ENCODE measurements at places on chromosomes 1 and 21. TPM values are rescaled to one million over a fixed set of nuclear protein-coding genes. Genes with fewer than 3 reads are reported as not detected.

GRCh38 chr1:23632479-23633160 is 59.0 kb upstream of the RPL11 start:
- no peak for DNase-seq

- no peak for DNase-seq
Observed at GRCh38 chr1:230857077-230857476, 11.2 kb downstream of the C1orf198 start.

DNA sequence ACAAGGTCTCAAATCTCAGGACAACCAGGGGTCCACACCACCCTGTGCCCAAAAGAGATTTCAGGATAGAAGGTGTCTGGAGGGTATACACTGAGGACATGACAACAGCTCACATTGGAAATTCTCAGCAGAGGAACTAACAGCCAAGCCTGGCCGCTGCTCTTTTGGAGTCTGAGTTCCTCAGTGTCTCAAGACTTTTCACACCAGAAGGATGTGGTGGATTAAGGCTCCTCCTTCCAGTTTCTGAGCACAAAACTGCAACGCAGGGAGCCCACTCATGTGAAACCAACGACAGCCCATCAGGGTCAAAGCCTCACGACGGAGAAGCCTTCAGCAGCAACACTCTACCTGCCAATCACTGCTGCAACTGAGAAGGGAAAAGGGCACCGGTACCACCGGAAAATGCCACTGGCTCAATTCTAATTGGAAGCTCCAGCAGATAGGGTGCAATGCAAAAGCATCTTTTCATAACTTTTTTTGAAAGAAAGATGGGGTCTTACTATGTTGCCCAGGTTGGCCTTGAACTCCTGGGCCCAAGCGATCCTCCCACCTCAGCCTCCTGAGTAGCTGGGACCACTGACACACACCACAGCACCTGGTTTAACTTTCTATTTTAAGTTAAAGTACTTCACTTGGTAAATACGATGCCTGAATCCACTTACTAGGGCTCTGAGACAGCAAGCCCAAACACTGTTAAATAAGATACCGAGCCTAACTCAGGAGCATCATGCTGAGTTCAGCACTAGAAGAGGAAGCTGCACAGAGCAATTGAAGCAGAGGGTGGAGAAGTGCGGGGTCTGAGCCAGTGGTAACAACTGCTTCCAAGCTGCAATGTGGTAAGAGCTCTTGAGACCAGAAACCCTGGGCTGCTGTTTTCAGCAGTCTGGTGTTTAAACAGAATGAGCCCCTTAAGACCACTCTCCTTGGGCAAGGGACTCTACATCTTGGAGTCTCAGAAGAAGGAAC is 7.8 kb downstream of the CAPZB start:
- DNase-seq, result peak; percentile 68

- DNase-seq, result no peak
Observed at GRCh38 chr1:212490276-212490675, 57.6 kb downstream of the NENF start.

DNA sequence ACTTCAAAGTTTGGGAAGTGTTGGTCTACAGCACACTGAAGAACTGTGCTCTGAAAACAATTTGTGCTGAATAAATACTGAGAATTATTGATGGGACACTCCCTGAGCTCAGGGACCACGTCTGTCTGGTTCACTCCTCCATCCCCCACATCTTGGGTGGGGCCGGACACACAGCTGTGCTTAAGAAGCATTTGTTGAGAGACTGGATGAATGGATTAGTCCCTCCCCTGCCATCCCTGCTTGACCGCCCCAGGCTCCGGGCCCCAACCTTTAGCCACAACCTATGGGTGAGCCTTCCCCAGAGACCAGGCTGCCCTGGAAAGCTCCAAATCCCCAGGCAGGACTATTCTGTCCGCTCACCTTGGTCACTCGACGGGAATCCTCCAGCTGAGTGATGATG is 7.5 kb downstream of the TRIM63 start:
- DNase-seq, result no peak

DNA sequence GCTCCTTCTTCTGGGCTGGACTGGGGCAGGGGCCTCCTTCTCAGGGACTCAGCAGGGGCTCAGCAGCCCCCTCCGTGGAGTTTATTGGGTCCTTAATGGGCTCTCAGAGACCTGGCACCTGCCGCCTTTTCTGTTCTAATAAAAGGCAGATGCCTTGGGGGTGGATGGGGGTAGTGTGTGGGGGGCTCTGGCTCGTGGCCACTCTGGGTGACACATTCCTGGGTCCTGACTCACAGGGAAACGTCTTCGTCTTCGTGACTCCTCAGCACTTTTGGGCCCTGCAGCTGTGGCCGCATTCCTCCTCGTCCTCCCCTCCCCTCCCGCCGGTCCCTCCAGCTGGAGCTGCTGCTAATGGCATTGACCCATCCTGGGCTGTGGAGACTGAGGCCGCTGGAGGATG is 107.8 kb upstream of the WNT4 start:
- DNase-seq, result no peak

GRCh38 chr1:62424411-62424810 is 12.4 kb upstream of the USP1 start:
- no peak for DNase-seq

- DNase-seq, result no peak
Observed at GRCh38 chr1:239868058-239868832, 223.4 kb upstream of the FMN2 start.

DNA sequence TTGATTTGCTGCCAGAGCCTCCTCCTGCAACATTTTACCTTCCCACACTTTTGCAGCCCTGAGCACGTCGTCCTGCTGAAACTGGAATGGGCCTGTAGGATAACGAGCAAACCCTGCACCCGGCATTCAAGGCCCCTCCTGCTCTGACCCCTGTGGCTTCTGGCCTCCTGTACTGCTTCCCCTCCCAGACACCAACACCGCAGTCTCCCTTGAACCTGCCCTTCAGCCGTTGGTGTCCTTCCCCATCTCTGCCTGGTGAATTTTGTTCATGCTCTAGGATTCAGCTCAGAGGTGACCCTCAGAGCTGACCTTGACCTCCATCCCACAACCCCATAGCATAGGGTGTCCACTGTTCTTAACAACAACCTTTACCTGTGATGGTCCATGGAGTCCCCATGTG is 535.1 kb downstream of the MATN1 start:
- DNase-seq, result no peak

DNA sequence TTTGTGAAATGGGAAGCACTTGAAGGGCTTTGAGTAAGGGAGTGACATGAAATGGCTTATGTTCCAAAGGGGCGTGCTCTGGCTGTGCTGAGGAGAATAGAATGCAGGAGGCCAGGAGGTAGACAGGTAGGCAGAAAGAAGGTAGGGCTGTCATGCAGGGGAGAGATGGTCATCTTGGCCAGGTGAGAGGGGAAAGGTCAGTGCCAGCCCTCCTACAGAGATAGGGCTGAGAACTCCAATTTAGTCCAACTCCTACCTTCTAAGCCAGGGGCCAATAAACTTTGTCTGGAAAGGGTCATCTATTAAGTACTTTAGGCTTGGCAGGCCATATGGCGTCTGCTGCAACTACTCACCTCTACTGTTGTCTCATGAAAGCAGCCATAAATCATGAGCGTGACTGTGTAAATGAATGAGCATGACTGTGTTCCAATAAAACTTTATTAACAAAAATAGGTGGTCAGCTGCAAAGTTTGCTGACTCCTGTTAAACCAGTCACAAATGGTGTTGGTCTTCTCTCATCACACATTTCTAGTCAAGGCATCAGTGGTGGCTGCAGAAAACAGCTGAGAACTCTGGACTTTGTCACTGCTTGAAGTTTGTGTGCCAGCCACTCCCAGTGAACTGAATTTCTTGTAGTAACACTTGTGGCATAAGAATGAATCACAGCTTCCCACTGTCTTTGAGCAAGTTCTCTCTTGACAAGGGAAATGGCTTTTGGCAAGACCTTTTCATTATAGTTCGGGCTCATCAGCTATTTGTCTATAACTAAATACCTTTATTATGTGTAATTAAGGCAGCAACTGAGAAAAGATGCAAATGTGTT is 32.0 kb upstream of the CD2 start:
- DNase-seq, result no peak

DNA sequence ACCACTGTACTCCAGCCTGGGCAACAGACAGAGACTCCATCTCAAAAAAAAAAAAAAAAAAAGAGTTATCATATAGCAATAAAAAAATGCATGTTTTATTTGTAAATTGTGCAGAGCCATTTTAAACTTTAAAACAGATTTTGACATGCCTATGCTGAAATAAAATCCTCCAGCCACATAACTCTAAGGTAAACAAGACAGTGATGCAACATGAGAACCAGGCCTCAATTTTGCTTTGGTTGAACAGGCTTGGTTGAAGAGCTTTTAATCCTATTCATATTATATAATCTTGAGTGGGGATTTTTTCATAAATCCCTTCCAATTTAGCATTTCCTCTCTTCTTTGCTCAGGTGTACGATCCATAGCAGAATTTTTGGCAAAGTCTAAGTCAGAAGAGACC is 26.1 kb downstream of the ARMH1 start:
- DNase-seq, result no peak

GRCh38 chr1:111202707-111203623 is 2.5 kb upstream of the DENND2D start:
- no peak for DNase-seq

DNA sequence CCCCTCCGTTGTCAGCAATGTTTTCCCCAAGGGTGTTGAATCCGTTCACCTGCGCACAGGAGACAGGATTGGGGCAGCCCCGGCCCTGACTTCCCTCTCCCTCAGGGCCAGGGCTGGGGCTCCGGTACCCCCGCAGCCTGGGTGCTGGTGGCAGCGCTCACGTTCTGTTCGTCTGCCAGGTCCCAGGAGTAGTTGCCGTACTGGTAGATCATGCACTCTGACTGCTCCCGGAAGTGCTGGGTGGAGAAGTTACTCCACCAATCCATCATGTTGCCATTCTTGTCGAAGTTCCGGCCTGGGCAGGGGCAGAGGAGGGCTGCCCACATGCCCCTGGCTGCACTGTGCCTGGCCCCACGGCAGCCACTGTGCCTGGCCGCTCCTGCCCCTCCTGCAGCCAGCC is 6.1 kb downstream of the PRXL2B start:
- DNase-seq, result peak; percentile 39

DNA sequence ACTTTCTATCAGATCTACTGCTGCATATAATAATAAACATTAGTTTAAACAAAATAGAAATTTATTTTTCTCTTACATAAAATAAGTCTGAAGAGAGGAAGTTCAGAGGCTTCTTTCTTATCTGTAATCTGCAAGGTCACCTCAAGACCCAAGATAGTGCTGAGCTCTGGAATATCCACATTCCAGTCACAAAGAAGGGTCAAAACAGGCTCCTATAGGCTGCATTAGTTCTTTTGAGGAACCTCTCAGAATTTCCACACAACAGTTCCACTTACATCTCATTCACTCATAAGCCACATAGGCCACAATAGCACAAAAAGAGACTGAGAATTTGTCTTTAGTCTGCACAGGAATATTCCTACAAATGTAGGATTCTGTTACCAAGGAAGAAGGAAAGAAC is 15.4 kb downstream of the DYNLT5 start:
- DNase-seq, result no peak

GRCh38 chr21:35274090-35274489 is 225.0 kb upstream of the RUNX1 start:
- no peak for DNase-seq

- DNase-seq, result no peak
Observed at GRCh38 chr1:181314959-181315358, 168.4 kb upstream of the CACNA1E start.

- no peak for DNase-seq
Observed at GRCh38 chr1:60386249-60386648, 312.7 kb upstream of the C1orf87 start.

GRCh38 chr1:25864434-25864833 is 5.2 kb upstream of the AUNIP start:
- DNase-seq, result no peak

GRCh38 chr1:209674957-209675564 is at the start of gene G0S2:
TSS of gene G0S2 (plus strand) at chr1:209675412. CDS start at chr1:209675685, 273 bp downstream.
- DNase-seq, result peak; percentile 21

DNA sequence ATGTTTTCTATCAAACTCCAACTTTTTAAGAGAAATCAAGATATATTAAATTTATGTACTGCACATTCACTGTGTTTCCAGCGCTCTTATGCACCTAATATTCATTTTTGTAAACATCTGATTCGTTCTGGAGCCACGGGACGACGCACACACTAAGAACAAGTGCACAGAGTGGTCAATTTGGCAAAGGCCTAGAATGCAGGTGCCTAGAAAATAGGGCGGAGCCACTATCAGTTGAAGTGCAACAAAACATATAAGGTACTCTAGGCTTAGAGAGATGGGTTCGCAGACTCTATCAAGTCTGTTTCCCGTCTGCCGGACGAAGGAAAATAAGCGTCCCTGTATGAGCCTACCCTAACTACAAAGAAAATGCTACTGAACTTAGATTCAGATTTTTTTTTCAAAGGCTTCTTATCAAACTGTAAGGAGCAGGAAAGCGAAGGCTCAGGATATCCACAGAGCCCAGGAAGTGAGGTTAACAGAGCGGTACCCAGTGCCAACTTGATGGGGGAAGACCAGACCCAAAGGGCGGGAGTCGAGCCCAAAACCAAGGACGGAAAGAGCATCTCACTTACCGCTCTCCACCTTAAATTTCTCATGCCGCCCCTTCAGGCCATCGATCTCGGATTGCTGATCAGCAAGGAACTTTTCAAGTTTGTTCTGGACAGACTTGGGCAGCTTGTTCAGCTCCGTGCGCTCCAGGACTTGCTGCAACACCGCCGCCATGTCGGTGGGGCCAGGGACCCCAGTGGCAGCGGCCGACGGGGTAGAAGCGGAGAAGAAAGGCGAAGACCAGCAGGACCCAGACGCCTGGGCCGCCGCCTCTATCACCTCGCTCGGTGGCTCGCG is 526 bp downstream of the TPR start:
- DNase-seq, result no peak

Gene COA6
- total RNA-seq, result 8.9 TPM

Gene HES5
- not detected for total RNA-seq

Gene ACTL8
- not detected for total RNA-seq

Gene FMOD
- not detected for total RNA-seq

Gene LMOD1
- total RNA-seq, result not detected

Gene CYP4Z1
- total RNA-seq, result not detected

Gene LRRC8B
- total RNA-seq, result 11.8 TPM

Gene LCE2B
- total RNA-seq, result not detected

Gene CD1B
- total RNA-seq, result not detected

Gene MTOR
- total RNA-seq, result 25.1 TPM

Gene ATP1A4
- total RNA-seq, result not detected

Gene TMEM183A
- 214 TPM for total RNA-seq

Gene ACKR1
- total RNA-seq, result not detected

Gene RCAN3
- total RNA-seq, result 129 TPM
